ENCODE measurements at places on chromosomes 4 and X.

DNA sequence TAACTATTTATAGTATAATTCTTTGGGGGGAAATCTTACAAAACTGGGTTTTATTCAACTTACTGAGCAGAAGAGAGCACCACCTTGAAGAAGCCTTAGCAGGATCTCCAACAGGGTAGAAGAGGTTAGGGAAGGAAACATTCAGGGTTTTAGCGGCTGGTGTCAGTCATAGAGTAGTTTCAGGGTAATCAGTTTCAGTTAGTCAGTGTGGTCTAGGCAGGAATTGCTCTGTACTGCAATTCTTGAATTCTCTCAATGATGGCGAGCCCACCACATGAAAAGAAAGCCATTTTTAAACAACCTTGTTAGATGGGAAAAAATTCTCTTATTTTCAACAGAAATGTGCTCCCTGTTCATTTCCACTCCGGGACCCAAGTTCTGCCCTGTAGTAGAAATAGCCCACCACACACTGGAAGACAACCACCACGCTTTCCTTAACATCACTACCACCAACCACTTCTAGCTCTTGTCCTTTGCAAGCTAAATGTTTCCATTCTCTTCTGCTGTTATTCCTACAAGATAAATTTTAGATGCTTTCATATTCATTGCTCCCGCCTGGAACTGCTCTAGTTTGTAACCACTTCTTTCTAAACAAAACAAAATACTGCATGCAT lies 25.9 kb downstream of the COL25A1 start:
- no peak for DNase-seq

- DNase-seq = no peak
Observed at GRCh38 chr4:24693636-24694035, 101.7 kb upstream of the SOD3 start.

- DNase-seq = no peak
Observed at GRCh38 chr4:102881343-102881742, 12.6 kb downstream of the CISD2 start.

DNA sequence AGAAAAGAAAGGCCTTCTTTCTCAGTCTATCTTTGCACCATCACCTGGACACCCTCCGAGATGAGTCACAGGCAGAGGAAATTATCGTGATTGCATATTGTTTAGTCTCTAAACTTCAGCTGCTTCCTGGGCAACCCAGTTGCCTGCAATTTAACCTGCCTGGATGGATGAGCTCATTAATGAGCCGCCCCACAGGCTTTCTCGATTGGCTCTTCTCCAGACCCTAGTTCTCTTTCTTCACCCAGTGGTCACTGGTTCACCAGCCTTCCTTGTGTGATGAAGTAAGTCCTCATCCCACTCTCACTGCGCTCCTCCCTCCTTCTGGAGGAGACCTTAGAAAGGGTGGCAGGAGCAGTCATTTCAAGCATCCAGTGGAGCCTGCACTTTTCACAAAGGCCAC lies 94.4 kb downstream of the SOWAHB start:
- no peak for DNase-seq

DNA sequence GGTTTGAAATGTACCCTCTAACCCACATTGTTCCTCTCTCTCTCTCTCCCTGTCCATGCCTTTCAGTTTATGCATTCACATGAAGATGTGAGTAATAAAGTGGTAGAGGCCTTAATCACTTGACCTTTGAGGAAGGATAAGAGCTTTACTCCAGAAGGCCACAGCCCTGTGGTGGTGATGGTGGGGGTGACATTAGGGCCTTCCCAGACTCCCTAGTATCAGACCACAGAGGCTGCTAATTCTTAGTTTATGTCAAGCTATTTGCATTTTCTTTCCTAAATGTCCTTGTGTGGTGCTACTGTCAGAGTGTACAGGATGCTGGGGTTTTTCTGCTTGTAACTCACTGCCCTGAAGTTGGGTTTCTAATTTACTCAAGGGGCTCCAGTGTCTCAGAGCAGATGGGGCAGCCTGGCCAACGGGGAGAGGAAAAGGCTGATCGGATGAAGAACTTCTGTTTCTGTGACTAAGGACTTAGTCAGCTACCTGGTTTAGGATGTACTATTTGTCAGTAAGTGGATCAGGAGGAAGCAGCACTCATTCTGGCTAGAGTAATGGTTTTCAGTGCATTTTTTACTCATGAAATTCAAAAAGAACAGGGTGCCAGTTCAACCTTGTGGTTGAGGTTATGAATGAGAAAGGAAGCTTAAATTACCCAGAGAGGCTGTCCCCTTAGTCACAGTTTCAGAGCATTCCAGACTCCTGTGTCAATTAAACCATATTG lies 509.6 kb upstream of the DIPK2B start:
- no peak for DNase-seq

DNA sequence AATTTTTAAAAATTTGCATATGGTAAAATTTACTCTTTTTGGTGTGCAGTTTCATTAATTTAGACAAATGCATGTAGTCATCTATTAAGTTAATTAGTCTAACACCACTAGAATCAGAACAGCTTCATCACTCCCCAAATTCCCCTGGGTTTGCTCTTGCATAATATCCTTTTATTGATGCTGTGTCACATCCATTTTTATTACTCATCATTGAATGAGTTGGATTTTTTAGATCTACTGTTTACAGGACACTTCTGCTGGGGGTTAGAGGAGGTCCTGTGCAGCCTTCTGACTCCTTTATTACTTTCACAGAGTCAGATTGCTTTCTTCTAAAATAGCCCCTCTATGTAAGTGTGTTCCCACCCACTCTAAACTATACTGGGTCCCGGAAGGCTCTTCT lies 65.9 kb downstream of the MTHFD2L start:
- no peak for DNase-seq

DNA sequence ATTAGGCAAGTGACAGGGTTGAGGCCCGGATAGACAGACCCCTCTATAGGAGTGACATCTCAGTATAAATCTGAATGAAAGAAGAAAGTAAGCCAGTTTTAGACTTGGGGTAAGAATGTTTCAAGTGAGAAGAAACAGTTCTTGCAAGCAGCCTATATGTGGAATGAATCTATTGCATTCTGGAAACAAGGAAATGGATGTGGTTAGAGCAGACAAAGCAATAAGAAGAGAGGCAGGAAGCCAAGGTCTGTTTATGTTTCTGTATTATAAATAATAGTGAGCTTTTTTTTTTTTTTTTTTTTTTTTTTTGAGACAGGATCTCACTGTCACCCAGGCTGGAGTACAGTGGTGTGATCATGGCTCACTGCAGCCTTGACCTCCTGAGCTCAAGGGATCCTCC lies 255.8 kb downstream of the UNC5C start:
- no peak for DNase-seq

Measured in CD4-positive, alpha-beta T cell treated with Interleukin-4 for 1 hour (primary cell).